ENCODE measurements at places on chromosomes 11 and 22.

DNA sequence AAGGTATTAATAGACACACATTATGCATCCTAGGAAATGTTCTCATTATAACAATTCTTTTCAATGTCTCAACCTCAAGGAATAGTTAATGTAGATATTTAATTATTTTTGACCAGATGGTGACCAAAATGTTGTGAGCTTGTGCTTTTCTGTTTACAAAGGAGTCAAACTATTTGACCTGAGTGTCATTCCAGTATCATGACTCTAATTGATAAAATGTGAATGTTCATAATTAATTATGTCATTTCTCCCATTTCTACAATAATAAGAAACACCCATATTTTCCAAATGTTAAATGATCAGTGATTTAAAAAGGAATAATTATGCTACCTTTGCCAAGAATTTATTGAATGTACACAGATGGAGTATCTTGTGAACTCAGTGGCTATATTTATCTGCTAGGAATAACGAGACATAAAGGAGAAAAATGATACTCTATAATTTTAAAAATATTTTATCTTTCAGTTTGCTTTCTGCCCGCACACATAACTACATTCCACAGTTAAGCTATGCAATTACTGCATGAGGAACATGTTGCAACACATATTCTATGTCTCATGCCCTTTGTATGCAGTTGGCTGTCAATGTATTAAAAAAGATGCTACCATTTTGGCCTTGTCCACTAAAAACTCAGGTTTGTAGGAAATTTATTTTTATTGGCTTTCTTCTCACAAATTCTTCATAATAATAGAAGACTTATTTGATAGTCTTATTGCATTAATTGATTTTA is 376.7 kb upstream of the CCDC179 start:
- no peak for DNase-seq

DNA sequence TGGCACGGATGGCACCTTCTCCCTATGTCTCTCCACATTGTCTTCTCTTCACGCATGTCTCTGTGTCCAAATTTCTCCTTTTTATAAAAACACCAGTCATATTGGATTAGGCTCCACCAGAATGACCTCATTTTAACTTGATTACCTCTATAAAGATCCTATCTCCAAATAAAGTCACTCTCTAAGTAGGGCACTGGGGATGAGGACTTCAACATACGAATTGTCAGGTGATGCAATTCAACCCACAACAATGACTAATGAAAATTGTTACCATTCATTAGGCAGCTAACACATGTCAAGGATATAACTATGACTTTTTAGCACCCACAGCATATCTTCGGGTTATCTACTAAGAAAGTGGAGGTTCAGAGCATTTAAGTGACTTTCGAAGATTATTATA is 55.5 kb upstream of the USP47 start:
- no peak for DNase-seq

GRCh38 chr11:65315204-65315865 is 669 bp downstream of the CDC42EP2 start:
- DNase-seq = peak; percentile 79

GRCh38 chr11:117381481-117382387 is 54.1 kb downstream of the CEP164 start:
- DNase-seq = no peak

- DNase-seq = no peak
These were observed 69.2 kb downstream of the TSPAN18 start for GRCh38 chr11:44795803-44796535.

GRCh38 chr11:71340086-71340606 is 87.8 kb upstream of the SHANK2 start:
- DNase-seq = no peak

DNA sequence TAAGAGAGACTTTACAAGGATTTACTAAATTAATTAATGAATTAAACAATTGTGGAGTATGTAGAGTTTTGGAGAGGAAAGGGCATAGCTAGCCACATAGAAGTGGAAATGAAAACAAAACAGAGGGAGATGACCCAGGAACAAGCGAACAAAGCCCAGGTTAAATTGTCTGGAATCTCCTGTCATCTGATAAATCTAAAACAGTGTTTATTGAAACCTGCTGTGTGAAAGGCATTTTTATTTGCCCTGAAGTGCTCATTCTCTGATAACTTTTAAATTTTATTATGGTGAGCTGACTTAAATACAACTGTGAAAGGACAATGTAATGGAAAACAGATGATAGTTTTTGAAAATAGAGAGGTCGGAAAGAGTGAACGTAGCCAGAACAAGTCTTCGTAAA is 682.8 kb upstream of the KIRREL3 start:
- DNase-seq = no peak

GRCh38 chr22:28505416-28506149 is 174.1 kb downstream of the TTC28 start:
- no peak for DNase-seq

DNA sequence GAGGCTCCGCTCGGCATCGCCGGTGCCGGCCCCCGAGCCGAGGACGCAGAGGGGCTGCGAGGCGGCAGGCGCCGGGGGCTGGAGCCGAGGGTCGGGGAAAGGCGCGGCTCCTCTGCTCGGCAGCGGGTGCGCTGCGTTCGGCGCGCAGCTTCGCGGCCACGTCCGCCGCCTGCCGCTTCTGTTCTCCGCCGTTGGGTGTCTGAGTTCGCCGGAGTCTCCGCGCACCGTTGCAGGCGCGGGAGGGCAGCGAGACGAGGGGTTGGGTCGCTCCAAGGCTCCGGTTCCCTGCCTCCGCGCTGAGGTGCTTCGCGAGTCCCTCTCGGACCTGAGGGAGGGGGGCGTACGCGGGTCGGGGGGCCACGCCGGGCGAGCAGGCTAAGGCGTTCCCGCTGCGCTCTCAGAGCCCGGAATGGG is 347 bp downstream of the MN1 start:
- DNase-seq = peak; percentile 40

DNA sequence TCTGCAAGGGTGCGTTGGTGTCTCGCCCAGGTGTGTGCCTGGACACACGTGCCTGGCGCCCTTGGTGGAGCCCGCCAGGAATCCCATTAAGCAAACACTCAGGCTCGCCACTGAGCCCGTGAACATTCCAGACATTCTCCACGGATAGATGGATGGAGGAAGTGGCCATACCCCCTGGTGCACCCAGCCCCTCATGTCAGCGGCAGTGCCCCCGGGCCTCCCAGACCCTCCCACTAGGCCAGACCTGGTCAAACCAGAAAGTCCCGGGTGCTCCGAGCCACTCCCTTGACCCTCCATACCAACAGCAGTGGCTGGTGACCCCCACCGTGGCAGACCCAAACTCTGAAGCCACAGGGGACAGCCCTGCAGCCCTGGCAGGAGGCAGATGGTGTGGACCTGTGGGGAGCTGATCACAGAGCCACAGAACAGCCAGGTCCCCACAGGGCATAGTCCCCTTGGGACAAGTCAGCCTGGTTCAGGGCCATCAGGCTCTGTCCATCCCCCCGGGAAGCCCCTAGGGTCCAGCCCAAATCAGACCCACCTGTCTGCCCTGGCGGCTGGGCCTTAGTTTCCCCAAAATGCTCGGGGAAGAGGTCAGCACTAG is 1.9 kb downstream of the EPS8L2 start:
- DNase-seq = no peak

GRCh38 chr11:130208241-130209127 is 48.9 kb downstream of the ST14 start:
- peak; percentile 3 for DNase-seq

DNA sequence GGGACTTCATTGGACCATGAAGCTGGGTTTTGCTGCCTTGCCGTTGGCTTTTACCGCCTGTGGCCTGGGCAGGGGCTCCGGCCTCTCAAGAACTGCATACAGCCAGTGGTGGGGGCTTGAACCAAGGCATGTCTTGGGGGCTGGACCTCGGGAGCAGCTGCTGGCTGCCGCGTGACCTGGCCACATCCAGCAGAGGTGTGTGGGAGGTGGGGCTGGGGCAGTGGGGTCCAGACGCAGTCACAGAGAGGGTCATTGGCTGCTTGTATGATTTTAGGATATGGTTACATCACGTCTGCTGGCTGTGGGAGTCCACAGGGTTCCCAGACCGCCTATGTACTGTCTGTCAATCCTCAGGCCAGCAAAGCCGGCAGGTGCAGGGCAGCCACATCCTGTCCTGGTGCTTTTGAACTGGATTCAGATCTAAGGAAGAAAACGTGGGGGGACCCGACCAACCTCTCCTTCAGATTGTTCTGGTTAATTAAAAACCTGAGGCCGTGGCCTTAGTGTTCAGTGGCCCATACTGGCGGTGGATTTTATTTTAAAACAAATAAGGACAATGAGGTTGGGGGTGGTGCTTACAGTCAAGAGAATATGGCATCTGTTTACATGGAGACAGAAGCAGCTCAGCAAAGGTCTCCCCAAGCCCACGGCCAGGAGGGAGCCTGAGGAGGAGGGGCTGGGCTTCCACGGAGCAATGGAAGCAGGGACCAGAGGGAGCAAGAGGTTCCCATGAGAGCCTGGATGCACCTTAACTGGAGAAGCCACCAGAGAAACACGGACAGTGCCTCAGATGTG is 426.0 kb downstream of the TBC1D22A start:
- no peak for DNase-seq

GRCh38 chr11:128052912-128053641 is 534.3 kb downstream of the ETS1 start:
- DNase-seq = no peak

- no peak for DNase-seq
These were observed 56.3 kb upstream of the ATXN10 start for GRCh38 chr22:45615364-45615763.
